Muscle of leg (tissue), 16 donors: ENCODE measurements at places on chromosomes 3 and 15. TPM values are rescaled to one million over a fixed set of nuclear protein-coding genes. Genes with fewer than 3 reads are reported as not detected.

DUOXA2 gene
- not detected for total RNA-seq

CYP19A1 gene
- 2.0 TPM for total RNA-seq

CHMP2B gene
- total RNA-seq, result 16.0 TPM

GRCh38 chr3:88003115-88003755 lies 55.6 kb downstream of the CGGBP1 start:
- peak; percentile 53 for DNase-seq

DNA sequence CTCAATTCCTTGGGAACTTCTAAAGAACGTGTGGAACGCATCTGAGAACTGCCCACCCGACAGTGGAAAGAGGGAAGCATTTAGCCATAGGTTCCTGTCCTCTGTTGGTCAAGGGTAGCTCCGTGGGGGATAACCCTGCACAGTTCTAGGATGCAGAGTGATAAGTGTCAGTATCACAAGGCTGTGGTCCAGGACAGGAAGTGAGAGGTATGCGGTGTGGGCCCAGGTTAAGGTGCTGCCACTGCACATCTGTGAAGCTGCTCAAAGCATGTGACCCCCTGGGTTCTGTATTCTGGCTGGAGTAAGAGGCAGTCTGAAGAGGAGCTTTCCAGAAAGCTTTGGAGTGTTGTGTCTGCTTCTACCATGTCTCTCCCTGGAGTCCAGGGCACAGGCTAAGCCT lies 51.7 kb upstream of the HES1 start:
- DNase-seq, result no peak

- DNase-seq, result no peak
Measured at GRCh38 chr3:76410762-76411281, 625.5 kb upstream of the ZNF717 start.

DNA sequence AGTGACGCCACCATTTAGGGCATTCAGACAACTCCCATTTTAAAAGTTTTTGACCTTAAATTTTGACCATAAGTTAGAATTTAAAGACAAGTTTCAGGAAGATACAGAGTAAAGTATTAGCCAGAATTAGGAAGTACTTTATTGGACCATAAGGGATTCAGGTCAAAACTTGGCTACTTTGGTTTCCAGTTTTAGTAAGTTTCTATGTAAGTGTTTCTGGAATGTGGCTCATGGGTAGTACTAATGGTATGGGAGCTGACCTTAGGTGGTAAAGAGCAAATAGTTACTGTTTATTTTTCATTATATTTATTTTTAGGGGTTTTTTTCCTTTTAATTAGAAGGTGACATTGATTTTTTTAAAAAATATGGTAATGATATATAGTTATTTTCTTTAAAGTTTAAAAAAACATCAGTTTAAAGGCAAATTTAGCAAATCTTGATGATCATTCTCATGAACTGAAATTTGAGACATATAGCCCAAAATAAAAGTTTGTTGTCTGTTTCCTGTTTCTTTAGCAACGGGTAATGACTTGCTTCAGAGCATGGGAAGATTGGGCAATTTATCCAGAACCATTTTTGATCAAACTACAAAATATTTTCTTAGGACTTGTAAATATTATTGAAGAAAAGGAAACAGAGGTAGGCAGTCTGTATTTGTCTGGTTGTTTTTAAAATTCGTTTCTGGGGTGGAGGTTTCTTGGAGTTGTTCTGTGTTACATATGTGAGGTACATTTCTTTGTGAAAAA lies 34.3 kb downstream of the U2SURP start:
- DNase-seq, result peak; percentile 12

DNA sequence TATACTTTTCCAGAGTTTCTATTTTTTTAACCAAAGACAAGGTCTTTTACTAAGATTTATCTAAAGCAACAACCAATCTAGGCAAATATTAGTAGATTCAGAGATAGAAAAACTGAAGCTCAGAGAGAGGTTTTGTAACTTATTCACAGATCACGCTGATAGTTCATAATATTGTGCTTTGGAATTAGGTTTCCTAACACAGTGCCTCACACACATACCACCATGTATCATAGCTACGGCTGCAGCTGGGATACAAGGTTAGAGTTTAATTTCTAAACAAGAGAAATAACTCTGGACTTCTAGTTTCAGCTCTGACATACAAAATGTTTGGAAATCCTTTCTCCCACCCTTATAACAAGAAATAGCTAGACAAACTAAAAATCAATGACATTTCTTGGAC lies 565.7 kb downstream of the PYDC2 start:
- no peak for DNase-seq

- DNase-seq, result peak; percentile 77
Measured at GRCh38 chr15:73081321-73081958, 29.2 kb downstream of the NEO1 start.
